ENCODE measurements at places on chromosomes 3 and 15.

DNA sequence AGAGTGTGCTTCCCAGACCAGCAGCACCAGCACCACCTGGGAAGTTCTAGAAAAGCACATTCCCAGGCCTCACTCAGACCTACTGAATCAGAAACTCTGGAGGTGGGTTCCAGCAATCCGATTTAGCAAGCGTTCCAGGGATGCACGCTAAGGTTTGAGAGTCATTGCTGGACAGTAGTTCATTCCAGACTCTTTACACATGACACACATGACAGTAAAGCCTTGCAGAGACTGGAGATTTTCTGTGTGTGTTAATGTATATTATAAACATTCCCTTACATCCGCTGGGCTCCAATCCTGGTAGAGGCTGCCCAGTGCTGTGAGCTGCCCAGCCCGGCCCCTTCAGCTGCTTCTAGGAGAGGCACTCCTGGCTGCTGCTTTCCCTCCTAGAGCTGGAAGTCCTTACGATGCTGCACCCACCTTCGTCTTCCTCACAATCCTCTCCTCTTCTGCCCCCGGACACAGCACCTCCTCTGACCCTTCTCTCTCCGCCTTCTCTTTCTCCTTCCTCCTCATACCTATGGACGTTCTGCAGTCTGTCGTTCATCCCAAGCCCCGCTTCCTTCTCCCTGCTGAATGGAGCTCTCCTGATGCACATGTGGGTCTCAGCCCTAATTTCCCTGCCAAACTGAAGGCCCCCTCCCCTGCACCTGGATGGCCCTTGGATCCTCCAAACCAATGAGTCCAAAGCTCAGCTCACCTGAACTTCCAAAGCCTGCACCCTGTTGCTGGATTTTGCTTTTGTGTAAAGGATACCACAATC lies 44.4 kb downstream of the ITGA11 start:
- DNase-seq = peak; percentile 32

- DNase-seq = no peak
These were observed 23.0 kb downstream of the SLC12A8 start for GRCh38 chr3:125189378-125190165.

DNA sequence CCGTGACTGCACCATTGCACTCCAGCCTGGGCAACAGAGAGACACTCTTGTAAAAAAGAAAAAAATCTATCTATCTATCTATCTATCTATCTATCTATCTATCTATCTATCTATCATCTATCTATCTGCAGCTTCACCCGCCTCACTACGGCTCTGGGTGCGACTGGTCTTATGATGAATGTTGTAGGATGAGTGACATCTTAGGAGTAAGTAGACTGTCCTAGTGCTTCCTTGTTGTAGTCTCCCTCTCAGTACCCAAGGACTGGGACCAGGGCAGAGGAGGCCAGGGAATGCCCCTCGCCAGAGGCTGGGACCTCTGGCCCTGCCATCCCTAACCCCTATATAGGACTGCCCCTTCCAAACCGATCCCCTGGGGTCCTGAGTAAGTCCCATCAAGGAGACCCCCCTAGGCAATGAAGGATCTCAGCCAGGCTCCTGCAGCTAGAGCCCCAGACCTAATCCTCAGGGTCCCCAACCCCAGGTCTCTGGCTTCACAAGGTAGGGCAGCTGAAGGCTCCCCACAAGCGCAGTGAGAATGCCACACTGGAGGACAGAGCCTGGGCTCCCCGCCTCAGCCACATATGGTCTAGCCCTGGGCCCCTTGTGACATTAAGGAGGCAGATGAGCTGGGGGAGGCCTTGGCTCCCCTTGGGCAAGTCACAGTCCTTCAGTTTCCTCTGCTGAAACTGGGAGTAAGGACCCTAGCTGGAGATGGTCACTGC lies 879 bp upstream of the SEC13 start:
- no peak for DNase-seq

GRCh38 chr3:146065573-146066006 lies 95.4 kb downstream of the PLOD2 start:
- peak; percentile 48 for DNase-seq

All from ureter (tissue), 1 donor.